Right atrium auricular region (tissue), 2 donors: ENCODE measurements at places on chromosomes 13 and 19. TPM values are rescaled to one million over a fixed set of nuclear protein-coding genes. Genes with fewer than 3 reads are reported as not detected.

The PEX11G gene
- 1.1 TPM for total RNA-seq

- no peaks in the 10 kb centered on the region for H3K36me3 ChIP-seq
- no peaks in the 10 kb centered on the region for H3K27me3 ChIP-seq
- no peak overlapping the region for H3K4me3 ChIP-seq
- H3K27ac ChIP-seq: no peak overlapping the region
- DNase-seq: no peak
- H3K4me1 ChIP-seq: peaks cover 14% of the 10 kb centered on the region
Observed at GRCh38 chr13:110578363-110578762, 16.8 kb upstream of the RAB20 start.

GRCh38 chr13:30510811-30511371 lies 45.2 kb upstream of the HMGB1 start:
- H3K36me3 ChIP-seq: no peaks in the 10 kb centered on the region
- H3K4me1 ChIP-seq: no peaks in the 10 kb centered on the region
- H3K4me3 ChIP-seq: no peak overlapping the region
- no peaks in the 10 kb centered on the region for H3K27me3 ChIP-seq
- DNase-seq: no peak
- no peak overlapping the region for H3K27ac ChIP-seq

DNA sequence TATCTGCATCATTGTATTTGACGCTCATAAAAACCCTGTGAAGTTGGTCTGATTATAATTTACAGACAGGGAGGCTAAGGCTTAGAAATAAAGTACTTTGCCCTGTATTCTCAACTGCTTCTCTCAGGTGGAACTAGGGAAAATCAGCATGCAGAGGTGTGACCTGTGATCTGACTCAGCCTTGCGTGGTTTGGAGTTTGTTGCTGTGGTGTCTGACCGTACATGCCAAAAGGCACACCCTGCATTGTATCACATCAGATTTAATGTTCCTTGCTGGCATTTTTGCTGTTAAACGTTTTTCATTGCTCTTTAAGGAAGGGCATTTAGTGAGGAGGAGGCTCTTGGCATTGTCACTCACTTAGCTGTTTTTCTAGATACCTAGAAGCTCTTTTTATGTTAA lies 58.8 kb upstream of the C1QTNF9B start:
- H3K27me3 ChIP-seq: no peaks in the 10 kb centered on the region
- DNase-seq: no peak
- H3K4me1 ChIP-seq: no peaks in the 10 kb centered on the region
- H3K27ac ChIP-seq: no peak overlapping the region

- H3K27ac ChIP-seq: no peak overlapping the region
- H3K27me3 ChIP-seq: no peaks in the 10 kb centered on the region
- no peak overlapping the region for H3K4me3 ChIP-seq
Observed at GRCh38 chr19:38009650-38010242, 102.7 kb downstream of the SIPA1L3 start.

- DNase-seq: no peak
- no peaks in the 10 kb centered on the region for H3K36me3 ChIP-seq
- H3K4me3 ChIP-seq: no peak overlapping the region
- H3K27ac ChIP-seq: no peak overlapping the region
- no peaks in the 10 kb centered on the region for H3K4me1 ChIP-seq
- no peaks in the 10 kb centered on the region for H3K27me3 ChIP-seq
Observed at GRCh38 chr13:99577934-99578917, 77.0 kb downstream of the TM9SF2 start.

GRCh38 chr19:677201-677600 lies 1.0 kb downstream of the FSTL3 start:
- H3K4me3 ChIP-seq: peak overlapping the region; percentile 61
- H3K36me3 ChIP-seq: peaks cover 14% of the 10 kb centered on the region
- no peaks in the 10 kb centered on the region for H3K27me3 ChIP-seq
- DNase-seq: peak; percentile 92

The ZNF439 gene
- total RNA-seq: 2.6 TPM

The ZNF497 gene
- total RNA-seq: 0.56 TPM

DNA sequence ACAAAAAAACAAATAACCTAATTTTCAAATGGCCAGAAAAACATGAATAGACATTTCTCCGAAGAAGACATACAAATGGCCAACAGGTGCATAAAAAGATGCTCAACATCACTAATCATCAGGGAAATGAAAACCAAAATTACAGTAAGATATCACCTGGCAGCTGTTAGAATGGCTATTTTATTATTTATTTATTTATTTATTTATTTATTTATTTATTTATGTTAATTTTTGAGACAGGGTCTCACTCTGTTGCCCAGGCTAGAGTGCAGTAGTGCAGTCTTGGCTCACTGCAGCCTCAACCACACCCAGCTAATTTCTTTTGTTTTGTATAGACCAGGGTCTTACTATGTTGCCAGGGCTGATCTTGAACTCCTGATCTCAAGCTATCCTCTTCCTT lies 27.1 kb upstream of the LATS2 start:
- H3K27ac ChIP-seq: no peak overlapping the region
- H3K27me3 ChIP-seq: no peaks in the 10 kb centered on the region

The PSG6 gene
- not detected for total RNA-seq

DNA sequence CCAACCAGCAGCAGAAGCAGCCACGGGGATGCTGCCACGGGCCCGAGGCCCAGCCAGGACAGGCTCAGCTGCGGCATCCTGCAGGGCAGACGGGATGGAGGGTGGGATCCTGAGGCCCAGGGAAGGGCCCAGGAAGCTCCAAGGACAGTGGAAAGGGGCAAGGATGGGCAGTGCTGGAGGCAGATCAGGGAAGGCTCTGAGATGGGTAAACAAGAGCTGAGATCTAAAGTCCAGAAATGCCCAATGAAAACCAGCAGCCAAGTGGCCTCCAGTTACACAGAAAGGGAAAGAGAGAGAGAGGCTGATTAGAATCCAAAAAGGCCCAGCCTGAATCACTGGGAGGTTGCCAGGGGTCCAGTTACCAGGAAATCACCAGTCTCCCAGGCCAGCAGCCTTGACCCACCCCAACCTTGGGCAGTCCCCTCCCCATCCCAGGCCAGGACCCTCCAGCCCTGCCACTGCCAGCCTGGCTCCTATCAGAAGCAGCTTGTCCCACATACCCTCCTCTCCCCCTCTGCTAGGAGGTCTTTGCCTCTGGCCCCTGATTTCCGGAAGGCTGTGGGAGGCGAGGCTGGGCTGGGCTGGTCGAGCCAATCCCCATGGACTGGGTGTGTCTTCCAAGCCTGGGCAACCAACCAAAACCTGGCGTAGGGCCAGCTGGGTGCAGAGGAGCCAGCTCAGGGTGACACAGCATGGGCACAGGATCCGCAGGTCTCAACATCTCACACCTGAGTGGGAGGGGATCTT lies at the start of gene CYP4F11:
TSS of gene CYP4F11 (minus strand) at position 198 of the 747 bp plus-strand sequence. CDS start at position 77, 121 bp downstream.
- H3K27ac ChIP-seq: no peak within 1 kb of the TSS
- no peak within 1 kb of the TSS for H3K4me3 ChIP-seq
- H3K27me3 ChIP-seq: no peaks in the 10 kb centered on the region
- H3K36me3 ChIP-seq: no peaks in the 10 kb centered on the region
- H3K4me1 ChIP-seq: no peaks in the 10 kb centered on the region

DNA sequence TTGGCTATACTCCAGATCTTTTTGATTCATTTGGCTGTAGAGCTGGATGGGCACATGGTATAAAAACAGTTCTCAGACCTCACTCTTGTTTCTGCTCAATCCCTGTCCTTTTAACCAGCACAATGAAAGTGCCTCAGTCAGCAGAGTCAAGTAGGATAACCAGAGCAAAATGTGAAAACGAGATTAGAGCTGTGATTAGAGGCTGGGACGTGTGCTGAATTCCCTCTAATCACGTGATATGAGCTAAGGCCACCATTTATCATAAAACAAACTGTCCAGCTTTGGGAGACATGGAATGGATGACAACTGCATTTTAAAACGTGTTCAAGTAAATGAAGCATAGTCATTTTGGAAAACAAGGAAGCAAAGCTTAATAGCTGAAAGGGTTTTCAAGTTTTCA lies 54.1 kb downstream of the GJA3 start:
- no peak for DNase-seq
- no peak overlapping the region for H3K4me3 ChIP-seq
- no peak overlapping the region for H3K27ac ChIP-seq
- H3K27me3 ChIP-seq: no peaks in the 10 kb centered on the region

GRCh38 chr19:42606660-42607351 lies 12.1 kb upstream of the CEACAM8 start:
- H3K36me3 ChIP-seq: no peaks in the 10 kb centered on the region
- H3K27ac ChIP-seq: no peak overlapping the region
- DNase-seq: no peak
- H3K4me1 ChIP-seq: no peaks in the 10 kb centered on the region
- no peaks in the 10 kb centered on the region for H3K27me3 ChIP-seq

The IGFL4 gene
- not detected for total RNA-seq

The ZNF730 gene
- total RNA-seq: not detected

- peak overlapping the region; percentile 5 for H3K4me3 ChIP-seq
- no peak for DNase-seq
- H3K4me1 ChIP-seq: peaks cover 29% of the 10 kb centered on the region
- H3K27ac ChIP-seq: no peak overlapping the region
Observed at GRCh38 chr13:95642028-95642621, 2.4 kb downstream of the DZIP1 start.

- H3K4me1 ChIP-seq: peaks cover 27% of the 10 kb centered on the region
- H3K4me3 ChIP-seq: peak within 1 kb of the TSS; percentile 56
- H3K36me3 ChIP-seq: no peaks in the 10 kb centered on the region
- H3K27me3 ChIP-seq: peaks cover 7% of the 10 kb centered on the region
- peak within 1 kb of the TSS; percentile 85 for H3K27ac ChIP-seq
Observed at GRCh38 chr19:5804516-5805461, at the start of gene NRTN. Gene NRTN, plus strand, starts transcription at chr19:5805067. Its CDS starts 19,099 bp downstream, at chr19:5824166.

DNA sequence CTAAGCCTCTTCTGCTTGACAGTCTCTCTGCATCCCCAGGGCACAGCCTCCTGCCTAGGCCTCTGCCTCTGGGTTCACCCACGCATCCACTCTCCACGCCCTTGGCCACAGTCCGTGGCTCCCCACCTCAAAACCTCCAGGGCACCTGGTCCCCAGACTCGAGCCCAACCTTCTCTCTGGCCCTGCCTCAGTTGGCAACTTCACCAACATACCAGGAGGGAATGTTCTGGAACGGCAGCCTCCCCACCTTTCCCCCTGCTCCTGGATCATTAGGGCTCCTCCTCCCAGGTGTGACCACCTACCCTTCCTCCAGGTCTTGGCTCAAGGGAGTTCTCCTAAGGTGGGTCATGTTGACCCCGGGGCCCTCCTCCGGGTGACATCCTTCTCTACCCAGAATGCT lies 69.1 kb downstream of the SOX1 start:
- no peaks in the 10 kb centered on the region for H3K36me3 ChIP-seq
- DNase-seq: no peak
- H3K27me3 ChIP-seq: no peaks in the 10 kb centered on the region

- H3K4me1 ChIP-seq: no peaks in the 10 kb centered on the region
- DNase-seq: no peak
- H3K27ac ChIP-seq: no peak overlapping the region
Observed at GRCh38 chr19:6572217-6572616, 18.7 kb downstream of the CD70 start.

- no peak overlapping the region for H3K4me3 ChIP-seq
- no peaks in the 10 kb centered on the region for H3K4me1 ChIP-seq
- no peak for DNase-seq
- H3K27me3 ChIP-seq: no peaks in the 10 kb centered on the region
- no peak overlapping the region for H3K27ac ChIP-seq
Observed at GRCh38 chr13:75071796-75072195, 410.2 kb downstream of the TBC1D4 start.

- peak; percentile 47 for DNase-seq
- no peak overlapping the region for H3K4me3 ChIP-seq
- no peaks in the 10 kb centered on the region for H3K27me3 ChIP-seq
- no peaks in the 10 kb centered on the region for H3K4me1 ChIP-seq
- no peaks in the 10 kb centered on the region for H3K36me3 ChIP-seq
Observed at GRCh38 chr19:33860312-33861090, 63.8 kb downstream of the KCTD15 start.

- DNase-seq: peak; percentile 97
- no peaks in the 10 kb centered on the region for H3K27me3 ChIP-seq
- peak overlapping the region; percentile 94 for H3K27ac ChIP-seq
- no peaks in the 10 kb centered on the region for H3K36me3 ChIP-seq
Observed at GRCh38 chr19:18660051-18660910, 23.2 kb upstream of the CRTC1 start.

The DAND5 gene
- total RNA-seq: 2.9 TPM

The F10 gene
- 21.9 TPM for total RNA-seq

GRCh38 chr13:72259528-72259927 lies 392.5 kb upstream of the DACH1 start:
- H3K36me3 ChIP-seq: no peaks in the 10 kb centered on the region
- DNase-seq: no peak
- H3K27me3 ChIP-seq: no peaks in the 10 kb centered on the region
- no peak overlapping the region for H3K4me3 ChIP-seq
- no peak overlapping the region for H3K27ac ChIP-seq

- H3K4me1 ChIP-seq: no peaks in the 10 kb centered on the region
- peak overlapping the region; percentile 40 for H3K4me3 ChIP-seq
- H3K27ac ChIP-seq: peak overlapping the region; percentile 93
- no peak for DNase-seq
- no peaks in the 10 kb centered on the region for H3K36me3 ChIP-seq
Observed at GRCh38 chr13:33543089-33543459, 257.5 kb upstream of the STARD13 start.

GRCh38 chr13:22422023-22422422 lies 751.1 kb downstream of the FGF9 start:
- no peaks in the 10 kb centered on the region for H3K36me3 ChIP-seq
- H3K4me1 ChIP-seq: peaks cover 10% of the 10 kb centered on the region
- H3K27ac ChIP-seq: no peak overlapping the region
- H3K27me3 ChIP-seq: no peaks in the 10 kb centered on the region

- no peaks in the 10 kb centered on the region for H3K4me1 ChIP-seq
- H3K27me3 ChIP-seq: no peaks in the 10 kb centered on the region
- DNase-seq: peak; percentile 87
- no peaks in the 10 kb centered on the region for H3K36me3 ChIP-seq
Observed at GRCh38 chr19:480016-480855, 16.1 kb upstream of the MADCAM1 start.

The ATF5 gene
- total RNA-seq: 5.9 TPM

DNA sequence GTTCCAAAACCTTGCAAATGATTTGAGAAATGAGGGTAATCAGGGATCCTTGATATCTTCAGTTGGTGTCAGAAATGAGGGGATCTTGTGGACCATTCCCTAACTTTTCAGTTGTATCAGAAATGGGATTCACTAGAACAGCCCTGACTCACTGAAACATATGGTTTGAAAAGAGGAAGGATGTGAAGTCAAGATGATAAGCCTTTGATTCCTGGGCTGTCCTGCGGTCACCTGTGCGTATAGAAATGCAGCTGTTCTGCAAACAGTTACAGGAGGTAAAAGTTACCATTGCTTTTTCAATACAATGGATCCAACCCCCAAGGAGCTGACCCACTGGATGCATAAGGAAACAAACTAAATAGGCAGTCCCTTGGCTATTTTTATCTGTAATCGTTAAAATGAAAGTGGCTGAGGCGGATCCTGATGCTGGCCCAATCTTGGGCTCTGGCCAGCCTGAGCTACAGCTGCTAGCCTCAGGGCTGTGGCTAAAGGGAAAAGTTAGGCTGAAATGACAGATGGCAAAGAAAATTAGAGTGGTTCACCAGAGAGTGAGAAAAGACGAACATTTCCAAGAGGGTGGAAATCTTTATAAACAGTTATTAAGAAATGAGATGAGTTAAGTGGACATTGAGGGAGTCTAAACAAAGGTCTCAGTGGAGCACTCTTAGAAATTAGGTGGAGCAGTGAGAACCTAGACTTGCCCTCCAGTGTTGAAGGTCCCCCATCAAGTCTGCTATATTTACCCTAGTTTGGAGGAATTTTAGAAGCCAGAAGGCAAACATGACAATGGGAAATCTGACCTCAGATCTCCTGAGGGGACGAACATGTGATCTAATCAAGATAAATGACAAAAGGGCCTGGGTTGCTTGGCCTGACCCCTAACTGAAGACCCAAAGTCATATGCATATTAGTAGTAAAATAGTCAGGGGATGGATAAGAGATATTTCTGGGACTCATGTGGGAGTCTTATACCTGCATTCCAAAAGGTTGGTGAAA lies 7.6 kb downstream of the SIGLECL1 start:
- no peaks in the 10 kb centered on the region for H3K4me1 ChIP-seq
- H3K36me3 ChIP-seq: no peaks in the 10 kb centered on the region
- H3K27me3 ChIP-seq: no peaks in the 10 kb centered on the region
- no peak for DNase-seq
- H3K27ac ChIP-seq: no peak overlapping the region

The ZNF256 gene
- total RNA-seq: 5.7 TPM

The TTC9B gene
- not detected for total RNA-seq
